ENCODE measurements at places on chromosomes 13 and 19. TPM values are rescaled to one million over a fixed set of nuclear protein-coding genes. Genes with fewer than 3 reads are reported as not detected.

The RDH8 gene
- total RNA-seq = not detected

The DIRAS1 gene
- 241 TPM for total RNA-seq

The ARHGEF18 gene
- total RNA-seq = 10.1 TPM

The SSC5D gene
- total RNA-seq = 2.7 TPM

The DCT gene
- 0.12 TPM for total RNA-seq

The ATP7B gene
- 4.9 TPM for total RNA-seq

The ADGRE3 gene
- not detected for total RNA-seq

The HSPB6 gene
- total RNA-seq = 676 TPM

The LYPD5 gene
- total RNA-seq = 0.89 TPM

The LRRC25 gene
- total RNA-seq = 2.9 TPM

All from left ventricle myocardium superior (tissue), 1 donor.